B cell (primary cell): ENCODE measurements at places on chromosomes 12 and 14.

DNA sequence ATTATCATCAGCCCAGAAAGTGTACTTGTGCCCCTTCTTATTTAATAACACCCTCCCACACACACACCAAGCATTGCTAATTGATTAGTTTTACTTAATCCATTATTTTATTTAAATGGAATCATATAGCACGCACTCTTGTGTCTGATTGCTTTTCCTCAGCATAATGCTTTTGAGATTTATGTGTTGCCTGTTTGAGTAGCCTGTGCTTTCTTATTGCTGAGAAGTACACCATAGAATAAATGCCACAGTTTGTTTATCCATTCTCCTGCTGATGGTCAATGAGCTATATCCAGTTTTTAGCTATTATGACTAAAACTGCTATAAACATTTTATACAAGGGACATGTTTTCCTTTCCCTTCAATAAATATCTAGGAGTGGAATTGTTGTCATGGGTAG is 409.9 kb upstream of the PDE3A start:
- H3K4me3 ChIP-seq, result no peak overlapping the region
- H3K4me1 ChIP-seq, result no peaks in the 10 kb centered on the region
- no peak for DNase-seq
- H3K27me3 ChIP-seq, result no peaks in the 10 kb centered on the region
- no peaks in the 10 kb centered on the region for H3K36me3 ChIP-seq
- H3K27ac ChIP-seq, result no peak overlapping the region

- peaks cover 19% of the 10 kb centered on the region for H3K36me3 ChIP-seq
- H3K27me3 ChIP-seq, result no peaks in the 10 kb centered on the region
- no peak for DNase-seq
- no peak overlapping the region for H3K4me3 ChIP-seq
- H3K27ac ChIP-seq, result peak overlapping the region; percentile 93
- peaks cover 60% of the 10 kb centered on the region for H3K4me1 ChIP-seq
Observed at GRCh38 chr12:94206886-94207285, 58.5 kb downstream of the PLXNC1 start.

DNA sequence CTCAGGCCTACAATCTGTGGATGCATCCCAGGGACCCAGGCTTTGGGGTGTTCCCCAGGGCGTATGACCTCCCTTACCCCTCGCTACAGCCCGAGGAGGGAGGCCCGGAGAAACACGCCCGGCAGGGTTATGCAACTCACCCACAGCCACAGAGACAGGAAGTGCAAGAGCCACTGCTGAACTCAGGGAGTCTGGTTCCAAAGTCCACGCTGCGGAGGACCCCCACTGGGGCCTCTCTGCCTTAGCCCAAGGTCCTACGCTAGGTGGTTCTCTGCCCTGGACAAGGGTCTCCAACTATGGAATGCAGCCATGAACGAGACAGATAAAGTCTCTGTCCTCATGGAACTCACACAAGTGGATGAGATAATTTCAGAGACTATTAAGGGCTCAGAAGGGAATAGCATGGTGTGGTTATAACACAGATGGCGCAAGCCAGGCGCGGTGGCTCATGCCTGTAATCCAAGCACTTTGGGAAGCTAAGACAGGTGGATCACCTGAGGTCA is 11.3 kb downstream of the SCARB1 start:
- no peak for DNase-seq
- no peak overlapping the region for H3K27ac ChIP-seq
- H3K27me3 ChIP-seq, result no peaks in the 10 kb centered on the region
- H3K4me3 ChIP-seq, result no peak overlapping the region
- H3K36me3 ChIP-seq, result no peaks in the 10 kb centered on the region

DNA sequence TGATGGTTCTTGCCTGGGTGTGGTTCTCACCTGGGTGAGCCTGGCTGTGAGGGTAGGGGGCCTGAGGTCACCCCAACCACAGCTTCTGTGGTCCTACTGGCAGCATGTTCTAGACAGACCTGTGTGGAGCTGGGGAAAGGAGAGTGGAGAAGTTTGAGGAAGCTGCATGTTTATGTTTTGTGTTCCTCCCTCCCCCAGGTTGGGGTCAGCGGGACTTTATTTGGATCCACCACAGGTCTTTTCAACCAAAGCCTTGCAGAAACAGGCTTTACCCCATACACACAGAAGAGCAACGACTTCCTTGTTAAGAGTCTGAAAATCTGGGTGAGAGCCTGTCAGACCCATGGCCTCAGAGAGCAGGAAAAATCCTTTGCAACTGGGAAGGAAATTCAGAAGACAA is 5.6 kb downstream of the CD9 start:
- DNase-seq, result no peak
- peaks cover 26% of the 10 kb centered on the region for H3K4me1 ChIP-seq
- no peaks in the 10 kb centered on the region for H3K36me3 ChIP-seq
- H3K27ac ChIP-seq, result no peak overlapping the region
- H3K27me3 ChIP-seq, result peaks cover 33% of the 10 kb centered on the region

DNA sequence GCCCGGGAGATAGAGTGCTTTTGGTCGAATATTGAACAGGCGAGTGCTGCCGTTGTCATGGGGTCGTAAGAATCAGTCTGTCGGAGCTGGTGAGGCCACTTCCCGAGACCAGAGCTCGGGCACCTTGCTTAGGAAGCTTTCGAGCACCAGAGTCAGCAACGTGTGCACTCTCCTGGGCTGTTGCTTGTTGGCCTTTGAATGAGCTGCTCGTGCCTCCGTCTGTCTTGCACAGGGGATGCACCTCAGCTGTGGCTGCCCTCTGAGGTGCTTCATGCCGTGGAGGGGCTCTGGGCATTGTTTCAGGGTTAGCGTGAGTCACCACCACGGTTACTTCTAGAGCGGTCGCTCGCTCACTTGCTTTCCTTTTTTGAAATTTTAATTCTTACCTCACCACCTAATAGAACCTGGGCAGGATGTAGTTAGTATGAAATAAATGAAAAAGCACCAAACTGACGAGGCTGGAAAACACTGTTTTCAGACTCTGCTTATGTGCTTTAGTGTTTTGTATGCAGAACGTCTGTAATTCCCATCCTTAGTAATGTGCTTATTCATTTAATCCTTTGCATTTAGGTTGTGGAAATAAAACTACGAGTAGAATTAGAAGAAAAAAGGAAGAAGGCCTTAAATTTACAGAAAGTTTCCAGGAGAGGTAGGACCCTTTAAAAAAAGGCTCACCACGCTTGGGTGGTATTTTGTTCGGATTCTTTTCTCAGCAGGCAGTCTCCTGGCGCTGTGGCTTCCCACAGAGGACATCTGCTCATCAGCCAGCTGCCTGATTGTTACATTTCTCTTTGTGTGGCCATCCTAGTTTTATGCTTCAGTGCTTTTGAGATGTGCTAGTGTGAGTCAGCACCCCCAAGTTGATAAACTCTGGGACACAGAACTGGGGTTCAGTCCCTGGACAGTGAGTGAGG is 40.6 kb downstream of the EP400 start:
- H3K27ac ChIP-seq, result no peak overlapping the region
- no peaks in the 10 kb centered on the region for H3K27me3 ChIP-seq
- H3K4me3 ChIP-seq, result no peak overlapping the region
- H3K36me3 ChIP-seq, result peaks cover 4% of the 10 kb centered on the region
- DNase-seq, result no peak

GRCh38 chr14:106879241-106879640 is 1352.9 kb downstream of the TMEM121 start:
- no peak overlapping the region for H3K27ac ChIP-seq
- H3K4me1 ChIP-seq, result peaks cover 27% of the 10 kb centered on the region
- DNase-seq, result peak; percentile 69
- H3K4me3 ChIP-seq, result no peak overlapping the region

GRCh38 chr12:12481631-12482030 is 81.0 kb downstream of the DUSP16 start:
- H3K36me3 ChIP-seq, result no peaks in the 10 kb centered on the region
- no peak for DNase-seq
- H3K4me1 ChIP-seq, result peaks cover 6% of the 10 kb centered on the region
- no peaks in the 10 kb centered on the region for H3K27me3 ChIP-seq
- H3K4me3 ChIP-seq, result no peak overlapping the region

GRCh38 chr12:2246358-2246757 is 193.6 kb downstream of the CACNA1C start:
- H3K27ac ChIP-seq, result no peak overlapping the region
- peaks cover 17% of the 10 kb centered on the region for H3K4me1 ChIP-seq
- H3K36me3 ChIP-seq, result no peaks in the 10 kb centered on the region
- H3K4me3 ChIP-seq, result no peak overlapping the region
- no peak for DNase-seq

DNA sequence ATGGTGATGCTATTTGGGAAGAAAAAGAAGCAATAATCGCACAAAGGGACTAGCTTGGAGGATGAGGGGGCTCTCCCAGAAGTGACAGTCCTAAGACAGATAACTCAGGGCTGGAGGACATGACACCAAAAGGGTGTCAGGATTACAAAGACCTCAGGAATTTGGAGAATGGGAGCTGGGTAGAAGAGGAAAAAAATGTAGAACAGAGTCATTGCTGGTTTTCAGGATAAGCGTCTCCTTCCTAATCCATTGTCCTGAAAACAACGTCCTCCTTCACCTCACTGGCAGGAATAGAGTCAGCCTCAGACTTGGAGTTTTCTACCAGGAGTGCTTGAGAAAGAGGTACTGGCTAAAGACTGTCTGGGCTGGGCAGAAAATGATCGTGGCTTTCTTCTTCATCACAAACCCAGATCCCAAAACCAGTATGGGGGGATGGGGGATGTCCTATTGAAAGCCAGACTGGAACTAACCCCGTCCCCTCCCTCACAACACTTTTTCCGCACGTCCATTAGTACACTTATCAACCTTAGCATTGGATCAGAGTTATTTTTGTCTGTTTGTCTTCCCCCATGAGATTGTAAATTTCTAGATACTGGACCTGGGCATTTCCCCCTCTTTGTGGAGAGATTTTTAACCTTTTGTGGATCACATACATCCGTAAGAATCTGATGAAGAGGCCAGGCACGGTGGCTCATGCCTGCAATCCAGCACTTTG is 14.3 kb downstream of the B4GALNT3 start:
- H3K4me1 ChIP-seq, result no peaks in the 10 kb centered on the region

- H3K4me1 ChIP-seq, result peaks cover 36% of the 10 kb centered on the region
- peak; percentile 80 for DNase-seq
- H3K27me3 ChIP-seq, result peaks cover 16% of the 10 kb centered on the region
- H3K4me3 ChIP-seq, result peak within 1 kb of the TSS; percentile 53
- no peaks in the 10 kb centered on the region for H3K36me3 ChIP-seq
Observed at GRCh38 chr12:106247674-106248311, at the start of gene CKAP4. Gene CKAP4, minus strand, starts transcription at chr12:106248020. Its CDS starts 169 bp downstream, at chr12:106247851.

DNA sequence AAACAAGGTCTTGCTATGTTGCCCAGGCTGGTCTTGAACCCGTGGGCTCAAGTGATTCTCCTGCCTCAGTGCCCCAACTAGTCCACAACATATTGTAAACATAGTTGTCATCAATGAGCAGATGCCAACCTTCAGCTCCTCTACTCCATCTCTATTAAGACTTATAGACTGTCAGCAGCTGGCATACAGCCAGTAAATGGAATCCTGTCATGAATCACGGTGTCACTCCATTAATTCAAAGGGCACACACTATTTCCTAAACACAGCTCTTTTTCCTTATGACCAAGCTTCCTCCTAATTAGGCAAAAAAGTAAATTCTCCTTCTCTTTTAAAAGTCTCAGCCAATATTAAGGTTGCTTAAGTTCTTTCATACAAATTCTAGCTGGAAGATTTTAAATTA is 111.2 kb downstream of the ITPR2 start:
- H3K4me1 ChIP-seq, result no peaks in the 10 kb centered on the region
- DNase-seq, result no peak
- no peak overlapping the region for H3K27ac ChIP-seq
- H3K4me3 ChIP-seq, result no peak overlapping the region
- H3K36me3 ChIP-seq, result no peaks in the 10 kb centered on the region

GRCh38 chr14:95681153-95681552 is 5.1 kb upstream of the TCL1B start:
- no peak overlapping the region for H3K4me3 ChIP-seq
- H3K4me1 ChIP-seq, result peaks cover 61% of the 10 kb centered on the region
- no peak overlapping the region for H3K27ac ChIP-seq
- no peak for DNase-seq
- no peaks in the 10 kb centered on the region for H3K27me3 ChIP-seq
- H3K36me3 ChIP-seq, result no peaks in the 10 kb centered on the region

- H3K4me1 ChIP-seq, result no peaks in the 10 kb centered on the region
- no peaks in the 10 kb centered on the region for H3K27me3 ChIP-seq
- H3K36me3 ChIP-seq, result peaks cover 78% of the 10 kb centered on the region
- no peak overlapping the region for H3K4me3 ChIP-seq
- no peak overlapping the region for H3K27ac ChIP-seq
- DNase-seq, result no peak
Observed at GRCh38 chr14:96554315-96554910, 52.2 kb downstream of the PAPOLA start.

DNA sequence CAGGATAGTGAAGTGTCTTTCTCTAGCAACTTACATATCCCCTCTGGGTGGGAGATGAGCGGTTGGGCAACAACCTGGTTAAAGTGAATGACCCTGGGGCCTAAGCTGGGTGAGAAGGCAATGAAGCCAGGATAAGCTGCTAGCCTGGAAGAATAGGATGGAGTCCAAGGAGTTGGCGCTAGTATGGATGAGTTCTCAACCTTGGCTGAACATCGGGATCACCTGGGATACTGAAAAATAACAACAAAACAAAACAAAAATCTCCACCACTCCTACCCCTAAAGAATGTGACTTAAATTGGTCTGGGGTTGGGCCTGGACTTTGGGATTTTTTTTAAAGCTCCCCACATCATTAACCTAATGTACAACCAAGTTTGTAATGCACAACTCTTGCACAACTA is 4.8 kb upstream of the RPS6KA5 start:
- no peak overlapping the region for H3K4me3 ChIP-seq
- DNase-seq, result no peak
- H3K27ac ChIP-seq, result no peak overlapping the region
- no peaks in the 10 kb centered on the region for H3K27me3 ChIP-seq
- H3K4me1 ChIP-seq, result peaks cover 27% of the 10 kb centered on the region

GRCh38 chr14:99037777-99038430 is 234.1 kb downstream of the BCL11B start:
- no peak for DNase-seq
- H3K27me3 ChIP-seq, result no peaks in the 10 kb centered on the region
- H3K27ac ChIP-seq, result no peak overlapping the region
- H3K4me3 ChIP-seq, result no peak overlapping the region
- H3K36me3 ChIP-seq, result no peaks in the 10 kb centered on the region

DNA sequence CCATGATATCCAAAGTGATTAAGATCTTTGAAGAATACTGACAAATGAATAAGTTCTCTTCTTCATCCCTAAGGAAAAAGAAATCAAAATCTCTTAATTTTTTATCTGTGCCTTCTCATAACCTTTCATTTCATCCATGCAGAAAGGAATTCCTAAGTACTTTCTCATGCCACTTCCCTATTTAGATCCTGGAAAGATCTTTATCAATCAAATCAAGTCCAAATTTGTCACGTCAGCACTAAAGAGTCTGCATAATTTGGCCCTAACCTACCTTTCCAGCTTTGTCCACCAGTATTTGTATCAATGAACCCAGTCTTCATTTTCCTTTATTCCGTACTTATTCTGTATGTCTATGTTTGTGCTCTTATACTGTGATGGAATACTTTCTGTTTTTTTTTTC is 41.2 kb downstream of the VEZT start:
- H3K36me3 ChIP-seq, result peaks cover 66% of the 10 kb centered on the region
- no peaks in the 10 kb centered on the region for H3K4me1 ChIP-seq
- DNase-seq, result no peak
- no peak overlapping the region for H3K4me3 ChIP-seq

GRCh38 chr14:68377459-68377858 is 415.4 kb downstream of the ZFP36L1 start:
- DNase-seq, result peak; percentile 67
- H3K27me3 ChIP-seq, result no peaks in the 10 kb centered on the region
- no peak overlapping the region for H3K4me3 ChIP-seq
- H3K4me1 ChIP-seq, result peaks cover 50% of the 10 kb centered on the region
- H3K27ac ChIP-seq, result peak overlapping the region; percentile 60
